Iris pigment epithelial cell (primary cell): ENCODE measurements at places on chromosomes 5 and 9.

DNA sequence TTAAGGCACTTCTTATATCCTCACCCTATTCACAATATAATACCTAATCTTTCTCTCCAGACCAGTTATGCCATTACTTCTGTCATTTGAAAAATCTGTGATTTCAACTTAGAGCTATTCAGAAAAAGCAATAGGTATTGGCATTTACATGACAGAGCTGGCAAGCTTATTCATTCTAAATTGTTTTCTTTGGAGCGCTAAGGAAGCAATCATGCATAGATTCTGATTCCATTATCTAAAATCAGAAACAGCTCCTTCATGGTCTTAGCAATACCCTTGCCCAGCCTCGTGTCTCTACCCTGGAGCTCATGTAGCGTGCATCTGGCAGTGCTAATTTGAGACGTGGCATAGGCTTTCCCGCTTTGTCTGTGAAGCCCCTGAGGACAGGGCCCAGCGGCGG lies 4.5 kb downstream of the SLC1A1 start:
- DNase-seq: no peak

DNA sequence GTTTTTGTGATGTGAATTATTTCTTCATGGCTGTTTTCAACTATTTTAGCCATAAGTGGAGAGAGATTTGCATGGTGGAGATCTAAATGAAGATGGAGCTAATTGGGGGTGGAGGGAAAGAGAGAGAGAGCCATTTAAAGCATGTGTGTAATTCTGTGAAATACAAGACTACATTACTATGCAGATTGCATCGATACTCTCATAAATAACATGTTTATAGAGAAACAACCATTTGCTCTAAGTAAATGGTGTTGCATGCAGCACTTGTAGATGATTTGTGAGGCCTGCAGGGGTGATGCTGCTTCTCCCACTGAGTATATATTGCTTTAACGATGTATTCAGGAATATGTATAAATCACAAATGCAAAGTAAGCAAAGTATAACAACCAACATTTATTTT lies 270.2 kb upstream of the RIOK2 start:
- no peak for DNase-seq

- no peak for DNase-seq
Observed at GRCh38 chr9:18167733-18168132, 306.2 kb upstream of the ADAMTSL1 start.

DNA sequence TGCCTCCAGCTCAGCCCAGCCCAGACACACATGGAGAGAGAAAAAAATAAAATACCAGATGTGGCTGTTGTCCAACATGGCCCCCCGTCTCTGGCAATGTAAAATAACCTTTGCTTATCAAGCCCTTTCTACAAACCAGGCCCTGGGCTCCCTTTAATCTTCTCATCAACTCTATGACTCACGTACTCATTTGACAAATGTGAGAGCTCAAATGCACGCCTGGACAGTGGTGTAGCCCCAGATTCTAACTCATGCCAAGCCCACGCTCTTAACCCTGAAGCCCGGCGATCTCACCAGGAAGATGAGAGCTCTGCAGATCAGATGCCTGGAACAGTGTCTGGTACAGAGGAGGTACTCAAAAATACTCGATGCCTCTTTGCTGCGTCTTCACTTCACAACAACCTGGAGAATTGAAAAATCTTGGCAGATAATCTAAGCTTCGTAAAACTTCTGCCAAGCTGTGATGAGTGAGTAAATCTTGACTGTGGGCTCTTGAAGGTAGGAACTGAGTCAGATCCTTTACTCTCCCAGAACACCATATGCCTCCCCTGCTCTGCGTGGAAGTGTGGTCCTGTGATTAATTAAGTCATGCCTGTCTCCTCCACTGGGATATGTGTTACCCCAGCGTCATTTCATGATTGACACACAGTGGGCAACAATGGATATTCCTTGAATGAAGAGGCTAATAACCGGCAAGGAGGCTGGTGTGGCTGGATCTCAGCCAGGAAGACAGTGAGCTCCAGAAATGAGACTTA lies 102.0 kb upstream of the FSTL4 start:
- DNase-seq: no peak

DNA sequence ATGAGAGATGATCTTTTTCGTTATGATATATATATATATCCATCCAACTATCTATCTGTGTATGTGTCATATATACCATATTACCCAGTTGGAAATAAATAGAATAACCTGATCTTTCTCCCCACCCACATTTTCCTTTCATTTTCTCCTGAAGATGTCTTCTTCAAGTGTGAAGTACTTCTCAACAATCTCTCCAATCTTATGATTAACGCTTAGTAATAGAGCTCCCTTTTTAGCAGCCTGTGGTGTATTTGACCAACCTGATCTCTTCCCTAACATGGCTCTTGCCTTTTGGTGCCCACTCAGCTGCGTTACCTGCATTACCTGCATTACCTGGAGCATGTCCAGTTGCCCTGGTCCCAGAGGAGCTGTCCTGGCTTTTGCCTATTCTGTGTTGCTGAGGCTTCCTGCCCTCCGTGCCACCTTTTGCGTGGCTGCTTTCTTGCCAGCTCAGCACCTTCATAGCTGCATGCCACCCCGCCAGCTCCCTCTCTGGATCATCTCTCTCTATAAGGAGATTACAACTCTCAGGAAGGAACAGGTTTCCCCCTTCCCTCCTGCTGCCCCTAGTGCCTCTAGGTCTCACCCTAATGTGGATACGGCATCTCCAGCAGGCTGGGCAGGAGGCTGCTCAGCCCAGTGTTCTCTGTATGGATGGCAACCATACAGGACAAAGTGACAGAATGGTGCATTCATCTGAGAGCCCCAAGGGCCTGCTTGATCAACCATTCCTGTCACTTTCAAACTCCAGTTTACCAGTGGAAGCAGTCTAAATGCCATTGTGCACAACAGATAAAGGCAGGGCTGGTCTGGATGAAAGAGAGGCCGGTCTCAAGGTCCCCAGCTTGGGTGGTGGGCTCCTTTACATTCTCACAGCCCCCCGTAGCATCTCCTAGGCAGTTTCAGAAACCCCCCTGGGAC lies 126.7 kb downstream of the GADD45G start:
- no peak for DNase-seq

- DNase-seq: no peak
Observed at GRCh38 chr5:99815-100214, 7.8 kb downstream of the PLEKHG4B start.

DNA sequence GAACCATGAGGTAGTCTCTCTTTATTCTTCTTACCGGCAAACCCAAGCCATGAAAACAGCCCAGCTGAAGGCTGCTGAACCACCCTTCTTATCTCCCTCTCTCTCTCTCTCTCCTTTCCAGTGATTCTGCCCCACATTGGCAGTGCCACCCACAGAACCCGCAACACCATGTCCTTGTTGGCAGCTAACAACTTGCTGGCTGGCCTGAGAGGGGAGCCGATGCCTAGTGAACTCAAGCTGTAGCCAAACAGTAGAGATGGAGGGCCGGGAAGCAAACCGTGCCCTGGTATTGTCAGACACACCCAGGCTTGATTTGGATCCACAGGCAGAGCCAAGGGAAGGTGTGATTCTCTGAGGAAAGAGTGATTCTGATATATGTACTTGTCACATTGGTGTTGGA lies 14.0 kb downstream of the GRHPR start:
- no peak for DNase-seq

- peak; percentile 47 for DNase-seq
Observed at GRCh38 chr9:120650352-120650751, 63.9 kb downstream of the MEGF9 start.

GRCh38 chr5:89324990-89325389 lies 442.0 kb upstream of the MEF2C start:
- no peak for DNase-seq

- no peak for DNase-seq
Observed at GRCh38 chr5:155001523-155001922, 12.0 kb upstream of the KIF4B start.

GRCh38 chr5:53039855-53040254 lies 50.7 kb downstream of the ITGA2 start:
- no peak for DNase-seq

- no peak for DNase-seq
Observed at GRCh38 chr5:151405334-151406160, 41.9 kb upstream of the SLC36A1 start.

GRCh38 chr9:118529624-118530214 lies 825.5 kb downstream of the TLR4 start:
- no peak for DNase-seq

- DNase-seq: peak; percentile 15
Observed at GRCh38 chr9:135701959-135702721, at the start of gene KCNT1. KCNT1 (plus strand) TSS chr9:135702185; CDS start chr9:135702259, 74 bp downstream.

- no peak for DNase-seq
Observed at GRCh38 chr5:133364936-133365707, 247.2 kb downstream of the FSTL4 start.

GRCh38 chr5:78500028-78500427 lies 139.6 kb downstream of the SCAMP1 start:
- no peak for DNase-seq

DNA sequence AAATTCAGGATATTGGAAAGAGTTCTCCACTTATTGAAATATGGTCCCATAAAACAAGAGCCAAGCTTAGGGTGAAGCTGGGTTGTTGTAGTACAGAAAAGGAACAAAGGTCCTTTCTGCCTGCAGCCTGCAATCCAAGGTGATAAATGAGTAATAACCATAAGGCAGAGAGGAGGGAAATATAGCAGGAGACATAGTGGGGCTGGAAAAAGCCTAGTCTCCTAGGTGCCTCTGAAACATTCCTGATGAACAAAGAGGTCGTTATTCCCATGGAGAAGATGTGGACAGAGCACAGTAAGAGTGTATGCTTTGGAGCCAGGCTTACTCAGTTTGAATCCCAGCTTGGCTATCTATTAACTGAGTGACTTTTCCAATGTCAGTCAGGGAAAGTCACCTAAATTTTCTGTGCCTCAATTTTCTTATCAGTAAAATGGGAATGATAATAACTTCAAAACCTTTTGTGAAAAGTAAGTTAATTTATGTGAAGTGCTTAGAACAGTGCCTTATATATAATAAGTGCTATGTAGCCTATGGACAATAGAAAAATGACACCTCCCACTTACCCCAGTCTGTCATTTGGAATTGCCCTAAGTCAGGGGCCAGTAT lies 110.8 kb upstream of the GRIN3A start:
- no peak for DNase-seq

- no peak for DNase-seq
Observed at GRCh38 chr5:6989230-6989629, 276.0 kb downstream of the TENT4A start.

GRCh38 chr9:89810431-89810830 lies 205.6 kb downstream of the GADD45G start:
- peak; percentile 9 for DNase-seq

DNA sequence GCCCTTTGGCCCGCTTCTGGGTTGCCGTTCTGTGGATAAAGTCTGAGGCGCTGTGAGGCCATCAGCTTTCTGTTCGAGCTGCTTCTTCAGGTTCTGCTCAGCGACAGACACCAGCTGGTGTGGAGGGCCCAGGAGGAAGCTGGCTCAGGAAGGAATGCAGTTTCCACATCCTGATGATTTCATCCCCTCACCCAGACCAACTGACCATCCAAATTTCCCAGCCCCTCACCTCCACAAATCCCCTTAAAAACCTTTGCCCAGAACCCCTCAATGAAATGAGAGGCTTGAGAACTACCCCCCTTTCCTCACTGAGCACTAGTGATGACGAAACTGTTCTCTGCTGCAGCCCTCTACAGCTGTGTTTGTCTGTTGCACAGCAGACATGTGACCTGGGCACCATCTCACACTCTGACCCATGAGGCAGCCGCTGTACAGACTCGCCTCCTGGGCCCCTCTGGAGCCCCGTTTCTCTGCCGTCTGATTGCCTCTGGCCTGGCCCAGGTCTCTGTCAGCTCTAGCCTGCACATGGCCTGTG lies 45.4 kb downstream of the SPATA31C2 start:
- DNase-seq: peak; percentile 68

- peak; percentile 92 for DNase-seq
Observed at GRCh38 chr5:159324102-159324755, 6.1 kb downstream of the IL12B start.

DNA sequence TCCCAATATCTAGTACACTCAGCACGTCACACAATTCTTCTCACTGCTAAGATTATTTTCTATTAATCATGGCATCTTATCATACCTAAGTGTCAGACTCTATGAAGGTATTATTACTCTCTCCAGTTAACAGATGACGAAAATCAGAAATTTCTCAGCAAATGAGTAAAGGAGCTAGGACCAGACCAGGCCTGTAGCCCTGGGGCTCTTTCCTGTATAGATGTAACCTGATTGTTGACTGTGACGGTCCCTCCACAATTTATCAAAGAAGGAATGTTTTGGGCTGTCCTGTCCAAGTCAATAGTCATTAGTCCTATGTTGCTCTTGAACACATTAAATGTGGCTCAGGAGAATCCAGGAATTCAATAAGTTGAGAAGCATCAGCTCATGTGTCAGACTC lies 106.2 kb downstream of the ST8SIA4 start:
- DNase-seq: no peak

- DNase-seq: peak; percentile 7
Observed at GRCh38 chr9:69380301-69380700, 55.3 kb downstream of the ENTREP1 start.

GRCh38 chr5:135024956-135025729 lies 8.9 kb downstream of the PITX1 start:
- DNase-seq: peak; percentile 65

DNA sequence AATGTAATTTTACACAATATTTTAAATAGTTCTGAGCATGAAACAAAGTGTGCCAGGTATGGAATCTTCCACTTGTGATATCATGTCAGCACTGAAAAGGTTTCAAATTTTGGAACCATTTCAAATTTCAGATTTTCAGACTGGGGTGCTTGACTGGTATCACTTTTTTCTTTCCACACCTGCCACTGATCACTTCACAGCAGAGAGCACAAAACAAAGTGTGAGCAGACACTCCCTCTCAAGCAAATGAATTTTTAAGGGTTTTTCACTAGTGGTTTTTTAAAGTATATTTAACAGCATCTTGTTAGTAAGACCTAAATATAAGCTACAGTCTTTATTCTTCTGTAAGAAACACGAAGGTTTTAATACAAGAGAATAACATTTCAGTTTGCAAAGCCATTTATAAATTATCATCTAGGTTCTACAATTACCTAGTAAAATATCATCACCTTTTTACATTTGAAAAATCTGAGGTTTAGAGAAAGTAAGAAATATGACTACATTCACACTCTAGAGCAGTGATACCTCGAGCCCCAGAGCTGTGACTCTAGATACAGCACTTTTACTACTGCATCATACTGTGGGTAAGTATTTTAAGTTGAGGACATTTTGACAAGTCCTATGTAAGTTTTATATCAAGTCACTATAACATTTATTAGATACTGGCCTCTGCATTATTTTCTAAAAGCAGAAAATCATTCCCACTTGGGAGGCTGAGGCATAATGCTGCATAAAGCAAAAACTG lies 14.6 kb downstream of the GOLPH3 start:
- DNase-seq: no peak

GRCh38 chr5:132104556-132104955 lies 31.0 kb downstream of the CSF2 start:
- no peak for DNase-seq

DNA sequence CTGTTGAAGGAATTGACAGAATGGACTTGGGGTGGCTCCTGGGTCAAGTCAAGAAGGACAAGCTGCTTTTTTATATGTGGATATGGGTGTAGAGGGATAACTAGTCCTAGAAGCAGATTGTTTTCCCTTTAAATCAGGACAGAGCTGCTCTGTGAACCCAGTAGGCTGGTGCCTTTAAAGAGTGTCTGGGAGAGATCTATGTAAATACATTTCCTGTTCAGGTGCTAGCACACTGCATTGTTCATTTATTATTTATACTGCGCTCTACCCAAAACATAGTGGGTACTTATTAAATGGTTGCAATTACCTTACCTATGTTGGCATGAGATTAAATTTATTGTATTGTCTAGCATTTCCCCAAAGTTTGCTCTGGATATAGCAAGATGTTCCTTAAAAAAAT lies 86.6 kb upstream of the EQTN start:
- DNase-seq: no peak

- DNase-seq: no peak
Observed at GRCh38 chr5:74282490-74282889, 358.0 kb downstream of the ENC1 start.
